Cortex of kidney (tissue), 1 donor: ENCODE measurements at places on chromosomes 11 and 22.

- DNase-seq = no peak
Observed at GRCh38 chr22:45670981-45671782, 452 bp upstream of the ATXN10 start.

DNA sequence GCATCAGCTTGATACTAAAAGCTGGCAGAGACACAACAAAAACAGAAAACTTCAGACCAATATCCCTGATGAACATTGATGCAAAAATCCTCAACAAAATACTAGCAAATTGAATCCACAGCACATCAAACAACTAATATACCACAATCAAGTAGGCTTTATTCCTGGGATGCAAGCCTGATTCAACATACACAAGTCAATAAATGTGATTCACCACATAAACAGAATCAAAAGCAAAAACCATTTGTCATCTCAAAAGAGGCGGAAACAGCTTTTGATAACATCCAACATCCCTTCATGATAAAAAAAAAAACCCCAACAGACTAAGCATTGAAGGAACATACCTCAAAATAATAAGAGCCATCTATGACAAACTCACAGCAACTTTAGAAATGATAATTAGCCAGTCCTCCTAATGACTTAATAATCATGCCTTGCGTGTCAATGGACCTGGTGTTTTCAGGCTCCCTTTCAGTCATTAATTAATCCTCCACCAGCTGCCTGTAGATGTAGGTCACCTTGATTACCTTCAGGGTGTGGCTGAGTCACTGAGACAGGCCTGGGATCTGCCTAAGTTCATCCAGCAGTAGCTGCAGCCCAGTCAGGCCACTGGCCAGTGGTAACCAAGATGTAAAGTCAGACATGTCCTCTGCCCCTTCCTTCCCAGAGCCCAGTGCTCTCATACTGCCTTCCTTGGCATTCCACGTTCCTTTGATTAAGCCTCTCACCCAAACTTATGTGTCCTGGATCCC is 109.8 kb downstream of the EHF start:
- no peak for DNase-seq

DNA sequence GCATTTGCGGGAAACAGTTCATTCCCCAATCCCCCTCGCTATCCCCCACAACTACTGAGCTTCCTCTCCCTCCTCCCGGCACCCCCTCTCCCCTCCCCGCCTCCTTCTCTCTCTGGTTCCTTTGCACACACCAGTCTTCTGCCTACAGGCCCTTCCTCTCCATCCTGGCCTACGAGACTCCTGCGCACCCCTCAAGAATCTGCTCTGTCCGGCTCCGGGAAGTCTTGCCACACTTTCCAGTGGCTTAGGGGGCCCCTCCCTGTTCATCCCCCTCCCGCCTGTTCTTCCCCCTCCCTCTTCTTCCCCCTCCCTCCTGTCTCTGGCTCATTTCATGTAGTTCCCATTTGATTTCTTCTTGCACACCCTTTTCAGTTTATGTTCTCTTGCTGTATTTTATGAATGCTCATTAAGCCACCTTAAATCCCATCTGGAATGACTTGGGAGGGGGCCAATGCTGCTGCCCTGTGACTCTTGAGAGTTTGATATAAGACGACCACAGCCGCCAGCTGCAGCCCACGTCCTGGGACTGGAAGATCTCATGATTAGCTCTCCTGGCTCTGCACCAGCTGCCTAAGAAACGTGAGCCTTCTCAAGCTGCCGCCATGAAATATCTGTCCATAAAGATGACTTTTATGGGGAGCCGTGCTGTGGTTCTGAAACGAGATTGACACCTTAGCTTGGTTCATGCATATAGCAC is 50.9 kb downstream of the RPS6KA4 start:
- no peak for DNase-seq

DNA sequence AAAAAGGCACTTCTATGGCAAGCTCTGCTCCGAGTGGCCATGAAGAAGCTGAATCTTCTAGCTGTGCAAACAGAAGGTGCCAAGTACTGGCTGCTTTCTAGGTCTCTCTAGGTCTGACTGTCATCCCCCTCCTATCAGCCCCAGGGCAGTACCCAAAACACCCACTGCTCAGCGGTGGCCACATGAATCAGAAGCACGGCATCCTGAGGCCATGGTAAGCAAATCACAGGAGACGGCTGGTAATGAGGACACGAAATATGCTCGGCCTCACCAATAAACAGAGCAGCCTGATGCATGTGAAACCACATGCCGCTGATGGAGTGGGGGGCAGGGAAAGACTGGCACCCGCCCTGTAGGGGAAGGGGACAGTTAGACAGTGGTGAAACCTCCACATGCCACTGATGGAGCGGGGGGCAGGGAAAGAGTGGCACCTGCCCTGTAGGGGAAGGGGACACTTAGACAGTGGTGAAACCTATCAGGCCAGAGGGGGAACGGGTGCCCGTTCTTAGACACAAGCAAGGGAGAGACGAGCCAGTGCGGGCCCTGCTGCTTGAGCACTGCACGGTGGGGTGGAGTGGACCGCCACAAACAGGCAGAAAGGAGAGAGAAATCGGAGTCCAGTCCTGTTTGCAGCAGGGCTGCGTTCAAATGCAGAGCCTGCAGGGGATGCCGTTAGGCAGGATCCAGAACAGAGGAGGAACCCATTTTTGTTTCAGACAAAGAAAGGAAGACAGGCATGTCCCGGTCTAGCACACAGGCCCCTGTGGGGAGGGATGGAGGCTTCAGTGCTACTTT is 29.9 kb upstream of the MOB2 start:
- DNase-seq = no peak

GRCh38 chr22:19706661-19707151 is 7.6 kb upstream of the SEPTIN5 start:
- DNase-seq = no peak

GRCh38 chr11:112516261-112516660 is 255.6 kb upstream of the PLET1 start:
- DNase-seq = no peak
